ENCODE measurements at places on chromosomes 13 and 19.

- DNase-seq, result no peak
Observed at GRCh38 chr19:54616057-54616456, 14.2 kb upstream of the LILRB1 start.

GRCh38 chr13:34803756-34804155, 138.3 kb upstream of the NBEA start:
- no peak for DNase-seq

GRCh38 chr19:50221087-50221486, 17.7 kb downstream of the MYH14 start:
- no peak for DNase-seq

DNA sequence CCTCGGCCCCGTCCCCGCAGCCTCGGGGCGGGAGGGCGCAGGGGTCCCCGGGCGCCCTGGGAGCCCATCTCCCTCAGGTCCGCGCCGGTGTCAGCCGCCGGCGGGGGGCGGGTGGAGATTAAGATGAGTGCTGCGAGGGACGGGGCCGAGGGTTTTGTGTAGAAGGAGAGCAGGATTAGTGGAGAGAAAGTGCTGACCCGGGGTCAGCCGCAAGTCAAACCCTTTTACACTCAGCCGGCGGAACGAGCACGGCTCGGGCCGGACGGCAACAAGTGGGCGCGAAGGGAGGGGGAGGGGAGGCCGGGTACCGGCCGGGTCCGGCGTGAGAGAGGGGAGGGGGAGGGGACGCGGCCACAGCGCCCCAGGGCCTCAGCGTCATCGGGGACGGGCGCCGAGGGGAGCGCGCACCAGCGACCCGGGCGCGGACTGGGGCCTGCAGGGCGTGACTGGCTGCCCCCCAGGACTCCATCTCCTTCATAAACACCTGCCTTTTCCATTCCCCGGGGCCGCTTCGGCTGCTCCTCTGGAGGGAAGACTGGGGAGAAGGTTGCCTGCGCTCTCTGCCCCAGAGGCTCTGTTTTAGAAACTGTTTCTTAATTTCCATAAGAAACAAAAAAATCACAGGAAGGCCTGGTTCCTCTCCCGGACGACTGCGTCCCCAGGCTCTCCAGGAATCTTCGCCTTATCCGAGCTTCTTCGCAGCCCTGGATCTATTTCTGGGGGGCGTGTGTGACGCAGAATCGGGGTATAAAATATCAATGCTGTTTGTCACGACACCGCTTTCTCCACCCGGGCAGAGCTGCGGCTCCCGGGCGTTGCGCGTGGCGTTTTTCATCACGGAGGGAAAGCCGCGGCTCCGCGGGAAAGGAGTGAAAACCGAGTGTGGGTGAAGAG, 6.5 kb downstream of the SOX1 start:
- no peak for DNase-seq

DNA sequence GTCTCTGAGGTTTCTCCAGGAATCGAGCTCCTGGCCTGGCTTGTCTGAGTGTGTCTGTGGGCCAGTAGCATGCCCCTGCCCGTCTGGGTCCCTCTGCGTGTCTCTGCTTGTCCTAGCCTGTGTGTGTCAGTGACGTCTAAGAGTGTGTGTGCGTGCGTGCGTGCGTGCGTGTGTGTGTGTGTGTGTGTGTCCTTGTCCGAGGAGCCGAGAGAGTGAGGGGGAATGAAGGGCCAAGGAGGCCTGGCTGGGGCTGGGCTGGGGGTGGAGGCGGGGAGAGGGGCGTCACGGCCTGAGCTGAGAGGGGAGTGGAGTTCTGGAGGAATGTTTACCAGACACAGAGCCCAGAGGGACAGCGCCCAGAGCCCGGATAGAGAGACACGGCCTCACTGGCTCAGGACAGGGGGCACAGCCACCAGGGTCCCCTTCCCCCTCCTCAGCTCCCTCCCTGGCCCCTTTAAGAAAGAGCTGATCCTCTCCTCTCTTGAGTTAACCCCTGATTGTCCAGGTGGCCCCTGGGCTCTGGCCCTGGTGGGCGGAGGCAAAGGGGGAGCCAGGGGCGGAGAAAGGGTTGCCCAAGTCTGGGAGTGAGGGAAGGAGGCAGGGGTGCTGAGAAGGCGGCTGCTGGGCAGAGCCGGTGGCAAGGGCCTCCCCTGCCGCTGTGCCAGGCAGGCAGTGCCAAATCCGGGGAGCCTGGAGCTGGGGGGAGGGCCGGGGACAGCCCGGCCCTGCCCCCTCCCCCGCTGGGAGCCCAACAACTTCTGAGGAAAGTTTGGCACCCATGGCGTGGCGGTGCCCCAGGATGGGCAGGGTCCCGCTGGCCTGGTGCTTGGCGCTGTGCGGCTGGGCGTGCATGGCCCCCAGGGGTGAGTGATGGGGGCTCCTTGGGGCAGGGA, at the start of gene AXL:
Gene AXL, plus strand, starts transcription at position 609 of the 893 bp plus-strand sequence. Its CDS starts 170 bp downstream, at position 779.
- peak; percentile 61 for DNase-seq

GRCh38 chr19:1169411-1169791, 4.7 kb downstream of the SBNO2 start:
- DNase-seq, result no peak

- no peak for DNase-seq
Observed at GRCh38 chr13:110254151-110254679, 52.7 kb downstream of the COL4A1 start.

DNA sequence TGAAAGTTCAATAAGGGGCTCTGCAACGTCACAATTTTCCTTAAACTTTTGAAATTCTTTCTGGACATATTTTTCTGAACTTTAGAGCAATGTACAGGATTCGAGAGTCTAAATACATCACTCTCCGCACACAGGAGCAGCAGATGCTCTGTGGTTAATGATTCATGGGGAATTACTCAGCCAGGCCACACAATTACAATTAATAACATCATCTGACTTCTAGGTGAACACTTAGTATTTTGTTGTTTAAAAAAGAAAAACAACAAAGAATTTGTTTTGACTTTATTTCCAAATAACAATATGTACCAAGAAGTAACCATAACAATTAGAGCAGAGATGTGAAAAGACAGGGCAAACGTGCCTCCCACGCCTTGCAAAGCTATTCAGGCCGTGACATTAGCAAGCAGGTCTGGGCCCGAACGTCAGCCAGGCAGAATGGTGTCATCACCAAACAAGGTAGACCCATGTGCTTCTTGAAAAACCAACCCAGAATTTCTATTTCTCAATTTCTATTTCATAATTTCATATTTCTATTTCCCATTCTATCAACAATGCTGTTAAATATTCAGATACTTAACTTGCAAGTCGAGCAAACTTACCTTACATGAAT, 236.3 kb downstream of the COL4A1 start:
- no peak for DNase-seq

GRCh38 chr19:41934849-41935374, 6.7 kb upstream of the ERFL start:
- DNase-seq, result peak; percentile 57

DNA sequence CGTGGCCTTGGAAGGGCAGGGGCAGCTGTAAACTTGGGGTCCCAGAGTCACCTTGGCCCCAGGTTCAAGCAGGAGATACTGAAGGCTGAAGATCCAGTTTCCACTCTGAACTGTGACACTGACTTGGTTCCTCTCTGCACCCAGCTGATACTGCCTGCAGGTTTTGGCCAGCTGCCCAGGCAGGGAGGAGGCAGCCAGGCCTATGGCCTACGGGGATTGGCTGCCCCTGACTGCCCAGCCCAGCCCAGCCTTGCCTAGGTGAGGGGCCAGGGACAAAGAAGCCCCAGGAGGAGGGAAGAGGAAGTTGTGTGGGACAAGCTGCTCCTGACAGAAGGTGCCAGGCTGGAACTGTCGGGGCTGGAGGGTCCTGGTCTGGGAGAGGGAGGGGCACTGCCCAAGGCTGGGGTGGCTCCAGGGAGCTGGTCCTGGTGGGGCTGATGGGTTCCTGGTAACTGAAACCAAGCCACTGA, 51.7 kb upstream of the CYP4F8 start:
- DNase-seq, result no peak

DNA sequence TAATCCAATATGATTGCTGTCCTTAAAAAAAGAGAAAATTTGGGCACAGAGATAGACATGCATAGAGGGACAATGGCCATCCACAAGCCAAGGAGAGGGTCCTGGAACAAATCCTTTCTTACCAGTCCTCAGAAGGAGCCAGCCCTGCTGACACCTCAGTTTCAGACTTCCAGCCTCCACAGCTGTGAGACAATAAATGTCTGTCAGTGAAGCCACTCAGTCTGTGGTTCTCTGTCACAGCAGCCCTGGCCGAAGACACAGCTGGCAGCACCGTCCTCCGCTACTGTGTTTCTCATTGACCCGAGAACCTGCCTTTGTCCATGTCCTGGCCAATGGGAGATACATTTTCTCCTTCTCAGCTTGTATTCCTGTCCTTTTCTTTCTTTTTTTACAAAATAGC, 207.9 kb downstream of the TM9SF2 start:
- DNase-seq, result peak; percentile 26

GRCh38 chr13:43080199-43080598, 56.8 kb downstream of the DNAJC15 start:
- DNase-seq, result no peak

- no peak for DNase-seq
Observed at GRCh38 chr13:31870511-31870910, 131.2 kb downstream of the RXFP2 start.

- DNase-seq, result no peak
Observed at GRCh38 chr13:35882722-35883497, 248.3 kb downstream of the DCLK1 start.

GRCh38 chr13:98291658-98292057, 114.6 kb upstream of the RNF113B start:
- DNase-seq, result peak; percentile 90

- no peak for DNase-seq
Observed at GRCh38 chr19:10231612-10232228, 589 bp upstream of the S1PR2 start.

DNA sequence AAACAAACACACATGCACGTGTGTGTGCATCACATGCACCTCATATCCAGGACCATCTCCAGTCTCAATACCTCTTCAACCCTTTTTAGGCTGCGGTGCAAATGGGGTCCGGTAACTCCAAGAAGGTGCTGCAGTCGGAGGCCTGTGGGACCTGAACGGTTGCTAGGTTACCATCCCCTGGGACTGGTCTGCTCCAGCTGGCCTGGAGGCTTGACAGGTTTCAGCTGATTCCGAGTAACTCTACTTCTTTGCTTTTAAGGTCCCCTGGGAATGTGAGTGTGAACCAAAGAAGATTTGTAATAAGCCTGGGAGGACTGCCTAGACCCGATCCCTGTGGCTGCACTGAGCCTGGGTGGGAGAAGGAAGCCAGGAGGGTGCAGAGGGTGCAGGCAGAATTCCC, 117.5 kb downstream of the CCNA1 start:
- DNase-seq, result no peak

GRCh38 chr19:11069561-11069960, 19.7 kb upstream of the LDLR start:
- DNase-seq, result no peak

GRCh38 chr13:75723901-75724300, 87.8 kb downstream of the LMO7 start:
- DNase-seq, result no peak

- no peak for DNase-seq
Observed at GRCh38 chr19:31408460-31409124, 59.4 kb upstream of the TSHZ3 start.

DNA sequence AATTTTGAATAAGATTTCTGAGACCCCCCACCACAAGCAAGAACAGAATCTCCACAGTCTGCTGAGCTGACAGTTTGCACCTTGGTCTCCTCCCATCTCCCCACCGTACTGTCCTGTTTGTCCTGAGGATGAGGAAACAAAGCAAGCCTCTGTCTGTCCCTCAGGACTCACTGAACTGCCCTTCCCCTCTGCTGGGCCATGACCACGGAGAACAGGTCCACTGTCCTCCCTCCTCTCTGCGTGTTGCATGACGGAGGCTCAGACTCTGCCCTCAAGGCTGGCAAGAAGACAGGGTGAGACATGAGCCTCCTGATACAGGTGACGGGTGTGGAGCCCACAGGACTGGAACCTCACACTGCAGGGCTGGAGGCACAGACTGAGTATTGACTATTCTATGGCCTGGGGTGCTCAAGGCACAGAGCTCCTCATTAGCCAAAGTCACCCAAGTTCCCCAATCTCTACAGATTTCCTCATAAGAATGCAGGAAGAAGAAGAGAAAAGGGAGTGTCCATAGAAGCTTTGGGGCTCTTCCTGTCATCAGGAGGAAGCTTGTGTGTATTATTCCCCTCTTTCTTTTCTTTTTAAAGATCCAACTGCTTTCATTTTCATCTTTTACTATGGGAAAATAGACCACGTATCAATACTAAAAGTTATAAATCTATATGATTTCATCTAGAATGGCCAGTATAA, 22.4 kb upstream of the RGCC start:
- DNase-seq, result no peak

DNA sequence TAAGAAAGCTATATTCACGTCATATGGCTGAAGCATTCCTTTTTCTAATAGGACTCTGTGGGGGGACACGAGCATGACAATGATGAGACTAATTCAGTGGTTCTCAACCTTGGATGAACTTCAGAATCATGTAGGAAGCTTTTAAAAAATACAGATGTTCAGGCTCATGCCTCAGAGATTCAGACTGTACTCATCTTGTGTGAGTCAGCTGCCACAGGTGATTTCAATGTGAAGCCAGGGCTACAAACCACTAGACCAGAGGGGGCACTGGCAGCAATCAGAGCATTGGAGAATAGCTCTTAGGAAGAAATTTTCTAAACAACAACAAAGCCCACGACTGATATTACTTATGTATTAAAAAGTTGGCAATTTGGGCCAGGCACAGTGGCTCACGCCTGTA, 91.7 kb downstream of the SERP2 start:
- DNase-seq, result no peak

DNA sequence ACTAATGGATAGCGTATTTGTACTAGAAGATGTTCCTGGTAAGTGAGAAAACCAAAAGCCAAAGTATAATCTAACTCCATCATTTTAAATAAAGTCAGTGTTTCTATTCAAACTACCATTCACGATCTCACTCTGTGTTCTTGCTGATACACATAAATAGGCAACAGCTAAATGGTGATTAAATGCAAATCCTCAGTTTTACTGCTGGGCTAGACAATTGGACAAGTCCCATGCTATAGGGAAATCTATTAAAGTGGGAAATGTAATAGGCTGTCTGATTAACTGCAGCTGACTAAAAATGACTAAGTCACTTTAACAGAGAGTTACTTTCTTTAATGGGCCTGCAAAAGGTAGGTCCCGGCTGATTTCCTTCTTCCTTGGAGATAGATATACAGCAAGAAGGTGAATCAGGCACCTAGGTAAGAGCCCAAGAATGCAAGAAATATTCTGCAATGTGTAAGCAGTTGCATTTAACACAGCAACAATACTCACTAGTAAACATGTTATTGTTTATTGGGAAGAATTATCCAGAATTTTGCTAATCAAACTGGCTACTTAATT, 298.4 kb downstream of the SLITRK6 start:
- no peak for DNase-seq

DNA sequence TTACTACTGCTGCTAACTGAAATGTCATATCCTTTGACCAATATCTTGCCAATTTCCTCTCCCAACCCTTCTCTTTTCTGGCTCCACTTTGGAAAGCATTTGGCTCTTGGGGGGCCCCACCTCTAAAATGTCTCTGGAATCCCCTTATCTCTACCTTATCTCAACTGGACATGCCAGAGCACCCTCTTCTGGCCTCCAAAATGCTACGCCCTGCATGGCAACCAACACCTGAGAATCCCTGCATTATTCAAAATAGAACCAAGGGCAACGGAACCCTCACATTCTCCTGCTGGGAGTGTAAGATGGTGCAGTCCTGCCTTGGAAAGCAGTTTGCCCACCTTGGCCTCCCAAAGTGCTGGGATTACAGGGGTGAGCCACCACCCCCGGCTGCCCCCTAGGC, 35.3 kb downstream of the CERS4 start:
- no peak for DNase-seq
